ENCODE measurements at places on chromosomes 3 and 15.

DNA sequence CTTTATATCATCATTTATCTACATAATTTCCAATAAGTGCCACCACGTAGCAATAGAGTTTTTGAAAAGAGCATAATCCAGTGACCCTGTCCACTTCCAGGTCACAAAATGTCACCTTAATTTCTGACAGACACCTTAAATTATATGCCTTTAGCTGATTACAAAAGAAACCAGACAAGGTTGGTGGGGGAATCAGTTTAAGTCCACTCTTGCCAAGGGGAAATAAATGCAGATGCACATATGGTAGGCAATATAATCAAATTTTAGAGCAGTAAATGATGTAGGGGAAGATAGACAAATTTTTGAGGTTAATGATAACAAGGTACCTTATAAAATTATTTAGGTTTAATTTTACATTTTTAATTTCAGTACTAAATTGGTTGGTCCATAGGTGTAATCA is 253.5 kb downstream of the ZIC1 start:
- no peak for DNase-seq

GRCh38 chr15:94893091-94893490 is 661.7 kb downstream of the MCTP2 start:
- no peak for DNase-seq

DNA sequence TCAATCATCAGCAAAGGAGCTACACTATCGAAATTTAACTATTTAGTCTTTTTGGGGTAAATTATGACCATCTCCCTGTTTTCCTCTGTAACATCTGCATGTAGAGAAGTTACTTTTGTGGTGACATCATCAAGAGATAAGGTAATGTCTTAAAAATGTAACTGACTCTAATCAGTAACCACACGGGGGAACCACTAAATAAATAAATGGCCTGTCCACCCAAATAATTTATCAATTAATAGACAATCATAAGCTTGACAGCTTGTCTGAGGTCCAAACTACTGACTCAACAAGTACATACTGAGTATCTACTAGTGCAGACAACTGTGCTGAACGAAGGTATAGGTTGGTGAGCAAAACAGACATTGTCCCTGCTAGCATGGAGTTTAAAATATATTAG is 219.3 kb downstream of the SLC9A9 start:
- DNase-seq = no peak

DNA sequence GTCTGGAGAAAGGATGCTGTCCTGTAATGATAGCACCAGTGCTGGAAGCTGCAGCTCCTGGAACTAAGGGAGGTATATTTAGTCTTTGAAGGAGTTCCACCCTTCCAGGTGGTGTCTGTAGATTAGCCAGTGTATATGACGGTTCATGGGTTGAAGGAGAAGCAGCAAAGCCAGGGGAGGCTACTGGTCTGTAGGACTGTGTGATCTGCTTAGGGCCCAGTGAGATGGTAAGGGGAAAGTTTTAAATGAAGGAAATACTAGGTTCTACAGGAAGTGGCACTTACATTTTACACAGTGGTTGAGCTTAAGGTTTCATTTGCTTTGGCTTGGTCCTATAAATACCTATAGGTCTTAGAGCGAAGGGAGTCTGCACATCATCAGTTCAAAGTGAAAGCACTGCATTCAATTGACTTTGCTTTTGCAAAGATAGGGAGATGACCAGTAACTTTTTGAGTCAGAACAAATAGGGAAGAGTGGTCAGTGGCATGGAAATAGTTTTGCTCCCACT is 5.6 kb downstream of the SLC25A38 start:
- DNase-seq = no peak

GRCh38 chr15:89820666-89821611 is 6.3 kb upstream of the ANPEP start:
- DNase-seq = no peak

- DNase-seq = no peak
These were observed 163.6 kb downstream of the SERPINI1 start for GRCh38 chr3:167899093-167899492.

- DNase-seq = no peak
These were observed 464.3 kb upstream of the GRM7 start for GRCh38 chr3:6396631-6397030.

GRCh38 chr3:29639578-29640290 is 358.9 kb downstream of the RBMS3 start:
- DNase-seq = no peak

DNA sequence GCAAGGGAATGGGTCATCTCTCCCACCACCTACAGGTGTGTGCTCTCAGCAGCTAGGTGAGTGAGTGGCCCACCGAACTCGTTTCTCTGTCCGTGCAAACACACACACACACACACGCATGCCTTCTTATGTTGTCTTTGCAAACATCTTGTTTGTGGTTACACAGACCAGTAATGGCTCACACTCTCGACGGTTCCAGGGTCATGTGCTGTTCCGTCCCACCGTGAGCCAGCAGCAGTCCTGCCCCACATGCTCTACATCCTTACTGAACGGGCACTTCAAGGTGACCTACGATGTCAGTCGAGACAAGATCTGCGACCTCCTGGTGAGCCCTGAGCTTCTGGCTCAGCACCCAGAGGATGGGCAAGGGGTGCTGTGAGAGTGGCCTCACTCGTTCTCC is 4.3 kb downstream of the ITIH1 start:
- no peak for DNase-seq

DNA sequence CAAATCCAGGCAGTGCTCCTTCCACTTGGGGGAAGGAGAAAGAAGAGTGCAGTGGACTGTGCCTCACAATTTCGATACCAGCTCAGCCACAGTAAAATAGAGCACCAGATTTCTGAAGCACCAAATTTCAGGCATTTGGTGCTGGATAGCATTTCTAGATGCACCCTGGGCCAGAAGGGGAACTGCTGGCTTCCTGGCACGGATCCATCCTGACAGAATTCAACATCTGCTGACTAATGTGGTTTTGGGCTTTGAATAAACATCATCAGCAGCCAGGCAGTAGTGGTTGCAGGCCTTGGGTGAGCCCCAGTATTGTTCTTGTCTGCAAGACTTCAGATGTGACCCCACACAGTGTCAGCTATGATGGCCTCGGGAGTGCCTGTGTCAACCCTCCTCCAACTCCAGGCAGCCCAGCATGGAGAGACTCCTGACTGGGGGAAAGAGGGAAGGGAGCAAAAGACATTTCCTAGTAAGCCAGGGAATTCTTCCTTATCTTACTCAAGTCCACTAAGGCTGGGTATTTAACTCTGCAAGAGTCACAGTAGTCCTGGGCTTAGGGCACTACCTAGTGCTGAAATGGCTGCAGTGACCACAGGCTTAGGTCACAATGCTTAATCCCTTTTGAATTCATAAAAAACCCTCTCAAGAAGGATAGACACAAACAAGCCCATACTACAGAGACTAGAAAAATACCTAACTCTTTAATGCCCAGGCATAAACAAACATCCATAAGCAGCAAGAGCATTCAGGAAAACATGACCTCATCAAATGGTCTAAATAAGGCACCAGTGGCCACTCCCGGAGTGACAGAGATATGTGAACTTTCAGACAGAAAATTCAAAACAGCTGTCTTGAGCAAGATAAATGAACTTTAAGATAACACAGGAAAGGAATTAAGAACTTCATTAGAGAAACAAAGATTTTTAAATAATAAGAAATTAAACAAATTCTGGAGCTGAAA is 74.7 kb downstream of the SPATA16 start:
- no peak for DNase-seq

- DNase-seq = no peak
These were observed 64.5 kb downstream of the PIK3R4 start for GRCh38 chr3:130682131-130682530.

- no peak for DNase-seq
These were observed 36.6 kb upstream of the ALDH1A3 start for GRCh38 chr15:100842756-100843730.

DNA sequence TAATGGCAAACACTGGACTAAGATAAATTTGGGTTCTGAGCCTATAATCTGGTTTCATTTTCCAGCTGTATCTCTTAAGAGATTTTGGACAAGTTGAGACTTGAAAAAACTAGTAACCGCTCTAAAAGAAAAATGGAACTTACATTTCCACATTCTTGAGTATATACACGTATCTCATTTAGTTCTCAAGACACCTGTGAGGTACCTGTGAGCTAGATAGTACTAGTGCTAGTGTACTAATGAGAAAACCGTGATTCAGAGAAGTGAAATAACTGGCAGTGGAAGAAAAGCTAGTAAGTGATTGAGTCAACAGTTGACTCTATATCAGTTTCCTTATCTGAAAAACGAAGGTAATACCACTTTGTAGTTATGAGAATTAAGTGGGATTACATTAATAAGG is 62.2 kb upstream of the PAQR5 start:
- no peak for DNase-seq

GRCh38 chr15:87487484-87487883 is 769.1 kb downstream of the NTRK3 start:
- no peak for DNase-seq

- DNase-seq = no peak
These were observed 43.7 kb upstream of the MRPL3 start for GRCh38 chr3:131546441-131546840.

GRCh38 chr3:3172627-3173026 is 6.9 kb downstream of the CRBN start:
- no peak for DNase-seq

- DNase-seq = no peak
These were observed 907.8 kb downstream of the NTRK3 start for GRCh38 chr15:87348746-87349145.

GRCh38 chr3:153960458-153961074 is 160.6 kb upstream of the ARHGEF26 start:
- no peak for DNase-seq

DNA sequence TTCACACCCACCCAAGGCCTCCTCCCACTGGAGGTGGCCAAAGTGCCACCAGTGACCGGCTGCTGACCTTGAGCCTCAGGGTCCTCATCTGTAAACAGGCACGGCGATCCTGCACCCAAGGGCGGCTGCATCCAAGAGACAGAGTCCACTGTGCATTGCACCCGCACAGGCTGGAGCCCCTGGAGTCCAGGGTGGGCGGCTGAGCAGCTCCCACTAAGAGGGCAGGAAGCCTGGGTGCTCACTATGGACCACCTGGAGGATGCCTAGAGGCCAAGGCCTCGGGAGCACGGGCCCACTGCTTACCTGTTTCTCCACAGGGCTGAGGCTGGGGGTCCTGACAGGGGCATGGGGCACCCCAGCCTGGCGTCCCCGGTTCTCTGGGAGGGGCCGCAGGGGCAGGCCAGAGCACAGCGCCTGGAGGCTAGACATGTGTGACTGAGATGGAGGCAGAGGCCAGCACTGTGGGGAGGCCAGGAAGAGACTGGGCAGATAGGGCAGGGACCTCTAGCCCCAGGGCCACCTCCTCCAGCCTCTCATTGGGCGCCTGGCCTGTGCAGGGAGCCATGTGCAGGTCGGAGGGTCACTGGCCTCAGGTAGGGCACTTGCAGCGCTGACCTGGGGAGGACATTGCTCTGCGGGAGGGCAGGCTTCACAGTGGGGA is at the start of gene UROC1:
Gene UROC1, minus strand, starts transcription at position 483 of the 661 bp plus-strand sequence. Its CDS starts 54 bp downstream, at position 429.
- DNase-seq = no peak

DNA sequence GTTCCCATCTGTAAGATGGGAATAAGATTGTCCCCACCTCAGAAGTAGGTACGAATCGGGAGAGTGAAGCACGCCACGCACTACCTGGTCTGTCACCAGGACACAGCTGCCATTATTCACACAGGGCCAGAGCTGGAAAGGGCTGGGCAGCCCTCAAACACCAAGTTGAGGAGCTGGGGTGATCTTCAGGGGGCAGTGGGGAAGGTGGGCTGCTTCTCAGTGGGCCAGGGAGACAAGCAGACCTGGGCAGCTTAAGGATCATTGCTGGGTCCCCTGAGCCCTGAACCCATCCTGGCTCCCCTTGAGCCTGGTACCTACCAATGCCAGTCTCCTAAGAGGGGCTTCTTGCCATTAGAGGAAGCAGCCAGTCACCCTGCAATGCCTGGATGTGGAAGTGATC is 82.1 kb downstream of the SMAD6 start:
- DNase-seq = no peak

DNA sequence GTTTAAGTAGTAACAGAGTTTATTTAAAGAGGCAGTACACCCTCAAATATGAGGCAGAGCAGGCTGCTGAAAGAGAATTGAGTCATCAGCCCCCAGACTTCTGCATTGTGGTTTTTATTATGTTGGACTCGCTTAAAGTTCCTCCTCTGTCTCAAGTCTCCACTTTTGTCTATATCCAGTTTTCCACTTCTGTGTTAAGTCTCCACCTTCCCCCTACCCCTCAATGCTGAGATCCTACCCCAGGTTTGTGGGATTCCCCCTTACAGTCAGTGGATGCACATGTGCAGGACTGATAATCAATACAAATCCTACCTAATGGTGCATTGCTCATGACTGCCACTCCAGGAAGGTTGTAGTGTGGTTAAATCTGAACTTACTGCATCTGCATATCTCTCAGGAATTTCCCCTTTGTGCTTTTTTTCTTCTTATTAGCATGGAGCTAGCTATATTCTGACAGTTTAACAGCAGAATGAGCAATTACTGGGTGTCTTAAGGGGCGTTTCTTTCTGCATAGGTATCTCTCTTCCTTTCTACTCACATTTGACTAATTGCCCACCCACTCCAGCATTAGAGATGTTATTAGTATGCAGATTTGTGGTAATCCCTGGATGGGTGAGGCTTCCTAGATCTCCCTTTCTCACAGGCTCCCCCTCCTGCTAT is 11.9 kb upstream of the CD200R1L start:
- no peak for DNase-seq

Data from H54 (cell line).